ENCODE measurements at places on chromosomes 1 and 21.

- no peak for DNase-seq
These were observed 333.6 kb downstream of the KCTD3 start for GRCh38 chr1:215900684-215901083.

- no peak for DNase-seq
These were observed 458 bp downstream of the CRABP2 start for GRCh38 chr1:156704930-156705320.

DNA sequence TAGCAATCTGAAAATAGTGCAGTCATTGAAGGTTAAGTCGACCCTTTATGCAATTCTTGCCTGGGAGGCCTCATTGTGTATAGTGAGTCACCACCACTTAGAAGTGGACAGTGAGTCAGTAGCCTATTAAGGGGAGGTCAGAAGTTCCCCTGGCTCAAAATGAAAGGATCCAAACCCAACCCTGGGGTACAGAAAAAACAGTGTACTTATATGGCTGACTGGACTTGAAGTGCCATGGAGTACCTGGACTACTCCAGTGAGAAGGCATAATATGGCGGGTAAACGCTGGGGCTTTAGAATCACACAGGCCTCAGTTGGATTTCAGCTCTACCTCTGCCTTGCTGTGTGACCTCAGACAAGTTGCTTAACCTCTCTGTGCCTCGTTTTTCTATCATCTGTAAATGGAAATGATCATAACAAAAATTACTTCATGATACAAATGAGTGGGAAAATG lies 2.2 kb upstream of the BCL9 start:
- DNase-seq, result no peak

DNA sequence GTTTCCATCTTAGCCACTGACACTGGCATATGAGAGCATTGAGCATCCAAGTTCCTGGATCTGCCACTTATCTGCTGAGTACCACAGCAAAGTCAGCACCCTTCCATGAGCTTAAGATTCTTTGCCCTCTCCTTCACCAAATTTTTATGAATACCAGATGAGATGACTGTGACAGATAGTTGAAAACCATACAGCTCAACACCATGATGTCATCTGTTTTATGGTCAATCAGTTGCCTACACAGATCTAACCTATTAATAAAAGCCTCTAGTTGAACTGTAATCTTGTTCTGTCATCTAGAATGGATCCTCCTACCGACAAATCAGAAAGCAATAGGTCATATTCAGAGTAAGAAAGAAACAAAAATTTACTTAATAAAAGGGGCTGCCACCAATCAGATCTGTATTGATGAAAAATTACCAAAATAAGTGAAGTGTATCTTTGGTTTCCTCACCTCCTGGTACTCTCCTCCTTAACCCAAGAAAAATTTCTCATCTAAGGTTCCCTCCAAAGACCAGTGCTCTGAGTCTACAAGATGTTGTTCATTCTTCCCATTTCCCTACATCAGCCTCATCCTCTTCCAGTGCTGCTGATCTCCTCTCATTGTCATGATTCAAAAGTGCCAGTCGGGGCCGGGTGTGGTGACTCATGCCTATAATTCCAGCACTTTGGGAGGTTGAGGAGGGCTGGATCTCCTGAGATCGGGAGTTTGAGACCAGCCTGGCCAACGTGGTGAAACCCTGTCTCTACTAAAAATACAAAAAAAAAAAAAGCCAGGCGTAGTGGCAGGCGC lies 138.8 kb upstream of the CTTNBP2NL start:
- no peak for DNase-seq

DNA sequence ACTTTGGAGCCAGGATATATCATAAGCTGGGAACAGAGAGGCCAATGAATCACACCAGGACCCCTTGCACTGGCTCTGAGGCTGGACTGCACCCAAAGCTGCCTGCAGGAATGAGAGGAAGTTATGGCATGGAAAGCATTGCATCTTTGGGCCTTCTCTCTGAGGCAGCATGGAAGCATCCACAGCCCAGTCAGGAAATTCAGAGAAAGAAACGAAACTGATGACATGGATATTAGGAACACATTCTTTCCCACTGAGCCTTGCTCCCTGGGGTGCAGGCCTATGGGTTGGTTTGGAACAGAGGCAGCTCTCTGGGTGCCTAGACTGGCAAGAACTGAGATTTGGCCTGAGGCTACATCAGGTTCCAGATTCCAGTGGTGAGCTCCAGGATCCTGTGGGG lies 98.6 kb downstream of the NGF start:
- DNase-seq, result no peak

DNA sequence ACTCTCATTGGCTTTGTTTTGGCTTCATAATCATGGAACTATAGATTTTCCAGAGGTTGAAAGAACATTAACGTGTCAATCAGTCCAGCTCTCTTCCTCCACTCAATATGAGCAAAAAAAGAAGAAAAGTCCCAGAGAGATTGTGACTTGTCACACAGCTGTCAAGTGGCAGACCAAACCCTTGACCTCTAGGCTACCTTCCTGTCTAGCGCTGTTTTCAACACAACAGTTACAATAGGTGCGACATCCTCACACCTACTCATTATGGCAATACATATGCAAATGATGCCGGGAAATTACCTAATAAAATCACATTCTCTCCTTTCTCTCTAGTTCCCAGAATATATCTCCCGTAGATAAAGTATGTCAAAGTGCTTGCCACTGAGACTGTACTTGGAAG lies 1.1 kb downstream of the WARS2 start:
- DNase-seq, result no peak

DNA sequence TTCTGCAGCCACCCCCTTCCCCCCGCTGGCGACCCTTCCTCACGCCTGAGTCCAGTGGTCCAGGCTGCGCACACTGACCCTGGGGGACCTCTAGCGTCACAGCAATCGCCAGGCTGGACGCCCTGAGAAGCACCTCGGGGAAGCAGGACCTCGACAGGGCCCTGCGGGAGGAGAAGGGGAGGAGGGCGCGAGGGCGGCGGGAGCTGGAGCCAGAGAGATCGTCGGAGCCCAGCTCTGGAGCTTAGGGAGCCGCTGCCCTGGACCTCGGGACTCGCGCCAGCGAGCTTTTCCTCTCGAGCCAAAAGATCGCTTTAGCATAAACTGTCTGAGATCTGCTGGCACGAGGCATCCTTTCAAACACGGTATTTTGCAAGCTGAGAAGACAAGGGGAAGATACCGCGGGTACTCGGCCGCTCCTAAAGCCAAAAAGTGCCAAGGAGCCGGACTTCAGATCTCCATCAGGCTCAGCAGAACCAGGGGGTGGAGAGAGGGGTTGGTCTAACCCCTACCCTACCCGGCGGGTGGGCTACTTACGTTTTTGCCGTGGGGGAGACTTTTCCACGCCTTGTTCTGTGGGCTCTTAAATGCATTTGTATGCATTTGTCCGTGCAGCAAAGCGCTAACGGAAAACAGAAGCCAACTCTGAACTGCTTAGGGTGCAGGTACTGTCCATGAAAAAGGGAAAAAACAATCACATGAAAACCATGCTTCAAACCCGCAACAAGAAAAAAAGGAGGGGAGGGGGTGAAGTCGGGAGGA lies 586 bp downstream of the COL24A1 start:
- no peak for DNase-seq
